ENCODE measurements at places on chromosomes 13 and 19.

DNA sequence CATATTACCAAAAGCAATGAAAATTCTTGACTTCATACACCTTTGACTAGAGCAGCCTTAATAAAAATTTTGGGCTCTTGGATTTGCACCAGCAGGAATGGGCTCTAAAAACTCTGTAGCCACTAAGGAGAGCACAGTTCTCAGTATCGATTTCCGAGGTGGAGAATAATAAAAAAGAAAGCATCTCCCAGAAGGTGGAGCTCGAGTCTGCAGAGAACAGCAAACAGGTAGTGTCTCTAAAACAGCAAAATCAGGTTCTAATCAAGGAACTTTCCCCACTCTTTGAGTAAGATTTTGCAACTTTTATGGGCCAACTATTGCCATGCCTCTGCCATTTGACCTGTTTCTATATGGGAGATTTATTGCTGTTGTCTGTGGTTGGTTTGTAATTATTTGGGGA lies 258.7 kb upstream of the GPC6 start:
- no peak for DNase-seq

DNA sequence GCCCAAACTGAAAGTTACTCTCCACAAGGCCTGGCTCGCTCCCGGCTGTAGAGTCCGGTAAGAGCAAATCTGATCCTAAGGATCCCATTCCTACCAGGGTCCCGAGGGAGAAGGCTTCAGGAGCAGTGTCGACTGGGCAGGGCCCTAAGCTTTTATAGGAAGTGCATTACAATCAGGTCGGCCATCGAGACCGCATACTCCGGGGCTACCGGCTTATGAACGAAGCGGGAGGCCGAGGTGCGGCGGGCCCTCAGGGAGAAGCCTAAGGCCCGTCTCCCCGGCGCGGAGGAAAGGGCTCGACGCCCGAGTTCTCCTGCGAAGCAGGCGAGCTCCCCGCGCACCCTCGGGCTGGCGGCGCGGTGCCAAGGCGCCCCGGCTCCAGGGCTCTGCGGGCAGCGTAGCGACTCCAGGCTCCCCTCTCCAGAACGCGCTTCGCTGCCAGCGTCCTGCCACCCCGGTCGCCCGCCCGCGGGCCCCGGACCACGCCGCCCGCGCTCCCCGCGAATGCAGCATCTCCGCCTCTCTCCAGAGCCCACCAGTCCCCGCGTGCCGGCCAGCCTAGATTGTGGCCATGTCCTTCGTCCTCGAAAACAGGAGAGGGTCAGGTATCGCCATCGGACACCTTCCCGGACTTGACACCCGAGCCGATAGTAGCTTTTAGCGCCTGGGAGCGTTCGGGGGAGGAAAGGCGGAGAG lies 1.4 kb downstream of the EFNB2 start:
- DNase-seq = no peak

- DNase-seq = no peak
Observed at GRCh38 chr13:51605698-51606097, 21.4 kb downstream of the WDFY2 start.

DNA sequence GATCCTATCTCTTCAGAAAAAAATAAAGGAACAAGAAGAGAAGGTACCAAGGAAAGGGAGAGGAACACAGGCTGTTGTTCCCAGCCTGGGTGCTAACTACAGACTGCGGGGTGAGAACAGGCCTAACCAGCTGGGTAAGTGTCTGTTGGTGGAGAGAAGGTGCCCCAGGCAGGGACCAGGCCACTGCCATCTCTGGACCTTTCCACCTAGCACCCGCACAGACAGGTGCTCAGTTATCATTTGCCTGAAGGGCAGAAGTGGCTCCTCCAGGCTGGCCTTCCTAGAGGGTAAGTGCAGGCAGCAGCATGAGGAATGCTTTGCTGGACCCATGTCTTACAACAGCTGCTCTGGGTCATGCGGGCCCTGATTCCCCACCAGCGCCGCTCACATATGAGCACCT lies 10.1 kb downstream of the DNMT1 start:
- DNase-seq = no peak

DNA sequence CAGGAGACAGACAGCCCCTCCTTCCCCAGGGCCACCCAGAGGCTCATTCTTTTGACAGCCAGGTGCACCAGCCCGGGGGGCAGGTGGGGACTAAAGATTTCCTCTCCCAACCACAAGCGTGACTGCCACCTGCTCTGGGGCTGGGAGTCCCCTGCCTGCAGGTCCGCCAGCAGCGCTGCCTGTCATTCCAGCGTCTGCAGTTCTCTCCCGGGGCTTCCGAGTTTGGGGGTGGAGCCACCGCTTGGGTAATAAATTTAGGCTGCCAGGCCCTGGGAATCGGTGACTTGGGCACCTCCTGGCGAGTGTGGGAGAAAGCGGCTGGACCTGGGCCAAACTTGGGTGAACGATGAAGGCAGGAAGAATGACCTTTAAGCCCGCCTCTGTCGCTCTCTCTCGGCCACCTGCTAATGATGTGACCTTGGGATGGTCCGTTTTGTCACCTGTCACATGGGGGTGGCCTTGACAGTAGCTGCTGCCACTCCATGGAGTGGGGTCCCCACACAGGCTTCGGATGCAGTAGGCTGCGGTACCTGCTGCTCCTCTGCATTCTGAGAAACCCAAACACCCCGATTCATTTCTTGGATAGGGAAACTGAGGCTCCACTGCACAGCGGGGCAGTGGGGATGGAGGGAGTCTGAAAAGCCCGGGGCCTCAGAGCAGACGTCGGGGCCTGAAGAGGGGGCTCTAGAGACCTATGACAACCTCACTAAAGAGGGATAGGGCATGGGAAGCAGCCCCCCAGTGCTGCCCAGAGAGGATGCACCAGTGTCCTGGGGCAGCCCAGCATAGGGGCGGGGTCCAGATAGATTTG lies 12.8 kb downstream of the FUT6 start:
- DNase-seq = peak; percentile 85

GRCh38 chr19:17351815-17352435 lies 14.6 kb downstream of the GTPBP3 start:
- no peak for DNase-seq

- no peak for DNase-seq
Observed at GRCh38 chr13:51297556-51297955, 41.9 kb upstream of the SERPINE3 start.

- DNase-seq = no peak
Observed at GRCh38 chr13:76798037-76798436, 88.2 kb downstream of the KCTD12 start.

GRCh38 chr19:12899891-12900518 lies 9.0 kb downstream of the GCDH start:
- DNase-seq = no peak

- no peak for DNase-seq
Observed at GRCh38 chr19:54792814-54793213, 10.6 kb upstream of the KIR2DL4 start.

- no peak for DNase-seq
Observed at GRCh38 chr19:52536448-52536800, 9.0 kb downstream of the ZNF808 start.

DNA sequence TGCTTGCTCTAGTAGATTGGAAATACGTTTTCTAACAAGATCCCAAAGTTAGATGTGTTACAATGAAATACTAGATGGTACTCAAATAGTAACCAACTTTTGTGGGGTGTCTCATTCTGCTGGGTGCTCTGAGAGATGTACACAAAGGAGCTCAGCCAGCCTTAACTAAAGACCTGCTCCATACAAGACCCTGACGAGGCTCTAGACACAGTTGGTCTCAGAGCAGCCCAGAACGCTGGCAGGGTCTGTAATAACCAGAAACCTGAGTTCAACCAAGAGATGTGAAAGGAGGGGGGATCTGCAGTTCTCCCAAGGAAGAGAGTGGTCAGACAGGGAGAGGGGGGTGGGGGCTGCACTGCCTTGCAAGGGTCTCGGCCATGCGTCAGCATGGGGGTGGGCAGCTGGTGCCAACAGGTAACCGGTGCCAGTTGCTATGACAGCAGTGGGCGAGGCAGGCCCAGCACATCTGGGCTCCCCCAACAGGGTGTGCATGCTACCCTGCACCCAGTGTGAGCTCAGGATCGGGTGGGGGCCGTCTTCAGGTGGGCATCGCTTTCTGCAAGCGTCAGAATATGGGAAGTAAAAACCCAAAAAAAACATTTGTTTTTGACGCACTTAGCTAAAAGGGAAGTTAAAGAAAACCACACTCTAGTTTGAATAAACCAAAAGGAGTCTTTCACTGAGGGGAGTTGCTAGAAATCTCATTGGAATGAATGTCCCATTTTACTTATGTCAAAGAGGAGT lies 68.0 kb upstream of the GPR183 start:
- DNase-seq = no peak

GRCh38 chr19:51480590-51480989 lies 2.3 kb downstream of the CEACAM18 start:
- no peak for DNase-seq

DNA sequence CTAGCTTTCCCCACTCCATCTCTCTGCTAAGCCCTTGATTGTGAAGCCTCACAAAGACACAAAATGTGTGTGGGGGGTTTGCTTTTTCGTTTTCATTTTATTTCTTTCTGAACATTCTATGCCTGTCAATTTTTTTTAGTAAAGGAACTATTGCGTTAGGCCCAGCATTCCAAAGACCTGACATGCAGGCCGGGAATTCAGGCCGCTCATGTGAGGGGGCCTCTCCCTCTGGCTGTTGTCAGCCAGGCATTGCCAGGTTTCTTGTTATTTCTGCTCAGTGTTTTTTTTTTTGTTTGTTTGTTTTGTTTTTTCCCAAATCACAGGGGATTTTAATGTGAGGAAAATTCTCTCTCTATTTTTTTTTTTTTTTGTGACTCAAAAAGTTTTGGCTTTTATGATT lies 10.3 kb upstream of the MEDAG start:
- no peak for DNase-seq

DNA sequence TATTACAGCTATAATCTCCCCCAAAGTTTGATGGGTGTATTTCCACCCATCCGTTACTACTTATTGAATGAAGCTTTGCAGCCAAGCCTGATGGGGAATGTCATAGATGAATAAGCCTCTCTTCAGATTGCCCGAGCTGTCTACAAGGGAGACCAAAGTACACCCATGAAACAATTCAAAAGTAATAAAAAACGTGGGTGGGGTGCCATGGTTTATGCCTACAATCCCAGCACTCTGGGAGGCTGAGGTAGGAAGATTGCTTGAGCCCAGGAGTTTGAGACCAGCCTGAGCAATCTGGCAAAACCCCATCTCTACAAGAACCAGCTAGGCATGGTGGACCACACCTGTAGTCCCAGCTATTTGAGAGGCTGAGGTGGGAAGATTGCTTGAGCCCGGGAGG lies 419.2 kb downstream of the FGF9 start:
- DNase-seq = no peak

DNA sequence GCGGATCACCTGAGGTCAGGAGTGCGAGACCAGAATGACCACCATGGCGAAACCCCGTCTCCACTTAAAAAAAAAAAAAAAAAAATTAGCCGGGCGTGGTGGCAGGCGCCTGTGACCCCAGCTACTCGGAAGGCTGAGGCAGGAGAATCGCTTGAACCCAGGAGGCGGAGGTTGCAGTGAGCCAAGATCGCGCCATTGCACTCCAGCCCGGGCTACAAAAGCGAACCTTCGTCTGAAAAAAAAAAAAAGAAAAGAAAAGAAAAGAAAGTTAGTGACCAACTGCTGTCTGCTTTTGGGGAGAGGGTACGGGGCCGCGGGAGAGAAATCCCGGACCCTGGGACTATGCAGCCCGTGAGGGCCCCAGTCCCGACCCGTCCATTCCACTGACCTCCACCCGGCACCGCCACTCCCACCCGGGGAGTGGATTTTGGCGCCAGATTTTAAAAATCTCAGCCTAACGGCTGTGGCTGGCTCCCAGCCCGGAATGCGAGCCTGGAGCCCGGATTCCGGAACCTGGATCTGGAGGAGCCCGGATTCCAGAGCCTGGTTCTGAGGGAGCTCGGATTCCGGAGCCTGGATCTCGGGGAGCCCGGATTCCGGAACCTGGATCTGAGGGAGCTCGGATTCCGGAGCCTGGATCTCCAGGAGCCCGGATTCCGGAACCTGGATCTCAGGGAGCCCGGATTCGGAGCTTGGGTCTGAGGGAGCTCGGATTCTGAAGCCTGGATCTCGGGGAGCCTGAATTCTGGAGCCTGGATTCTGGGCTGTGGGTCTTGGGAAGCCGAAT lies 6.1 kb upstream of the LMNB2 start:
- no peak for DNase-seq

GRCh38 chr13:44757671-44758070 lies 181.5 kb upstream of the TSC22D1 start:
- DNase-seq = no peak

DNA sequence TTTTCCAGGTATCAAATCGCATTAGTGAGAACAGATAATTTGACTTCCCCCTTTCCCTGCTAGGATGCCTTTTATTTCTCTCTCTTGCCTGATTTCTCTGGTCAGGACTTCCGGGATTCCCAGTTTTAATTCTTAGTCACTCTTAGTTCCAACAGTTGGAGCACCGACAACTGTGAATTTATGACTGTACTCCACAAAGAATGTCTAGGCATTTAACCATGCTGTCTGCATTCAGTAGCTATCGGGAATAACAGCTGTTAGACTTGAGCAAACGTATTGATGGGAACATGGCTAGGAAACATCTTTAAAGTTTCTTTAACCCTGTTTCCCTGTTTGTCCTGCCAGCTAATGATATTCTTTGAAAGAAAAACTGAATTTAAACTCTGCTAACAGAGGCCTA lies 14.1 kb upstream of the SPACA7 start:
- no peak for DNase-seq
